Lung microvascular endothelial cell (primary cell): ENCODE measurements at places on chromosomes 3 and 15. TPM values are rescaled to one million over a fixed set of nuclear protein-coding genes. Genes with fewer than 3 reads are reported as not detected.

- DNase-seq: no peak
Measured at GRCh38 chr3:146337991-146338390, 87.1 kb upstream of the PLSCR4 start.

The RHOV gene
- not detected in 2 replicates for total RNA-seq

GRCh38 chr3:195403244-195403643 lies 39.6 kb downstream of the ACAP2 start:
- no peak for DNase-seq

- DNase-seq: no peak
Measured at GRCh38 chr15:80333261-80333660, 70.9 kb upstream of the ARNT2 start.

- no peak for DNase-seq
Measured at GRCh38 chr15:65146438-65146837, 12.8 kb upstream of the PDCD7 start.

DNA sequence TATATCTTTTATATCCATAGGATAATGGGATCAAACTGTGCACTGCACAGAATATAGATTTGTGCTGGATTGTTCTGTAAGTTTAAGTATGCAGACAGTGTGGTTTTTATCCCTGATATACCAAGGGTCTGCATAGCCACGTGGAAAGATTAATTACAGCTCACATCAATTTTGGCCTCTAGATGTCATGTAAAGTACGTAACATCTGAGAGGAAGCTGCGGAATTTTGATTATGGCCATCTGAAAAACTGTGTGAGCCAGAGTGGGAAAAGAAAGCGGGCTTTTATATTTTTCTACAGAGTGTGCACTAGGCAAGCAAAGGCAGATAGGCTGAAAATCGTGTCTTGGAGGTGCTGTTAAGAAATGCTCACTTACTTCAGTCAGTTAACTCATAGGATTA lies 562.7 kb downstream of the GBE1 start:
- DNase-seq: no peak

The MYD88 gene
- total RNA-seq: 13.1 and 13.9 TPM in 2 replicates

GRCh38 chr3:41997702-41998550 lies 36.0 kb upstream of the ULK4 start:
- DNase-seq: peak; percentile 28

GRCh38 chr3:153215966-153216365 lies 53.9 kb downstream of the RAP2B start:
- no peak for DNase-seq

DNA sequence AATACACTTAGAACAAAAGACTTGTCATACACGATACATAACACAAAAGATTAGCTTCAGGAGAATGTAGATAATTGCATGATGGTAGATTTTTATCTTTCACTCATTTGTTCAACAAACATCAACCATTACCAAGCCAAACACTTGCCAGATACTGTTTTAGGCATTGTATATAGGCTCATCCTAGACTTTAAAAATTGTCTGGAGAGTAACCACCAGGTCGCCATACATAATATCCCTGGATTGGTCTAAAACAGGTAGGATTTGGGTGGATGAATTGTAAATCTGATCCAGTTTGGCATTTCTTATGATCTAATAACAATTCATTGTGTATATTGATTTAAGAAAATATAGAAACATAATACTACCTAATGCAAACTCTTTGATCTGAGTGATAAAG lies 22.8 kb downstream of the GPR15 start:
- no peak for DNase-seq

- DNase-seq: no peak
Measured at GRCh38 chr3:114445233-114445632, 151.4 kb downstream of the TIGIT start.

DNA sequence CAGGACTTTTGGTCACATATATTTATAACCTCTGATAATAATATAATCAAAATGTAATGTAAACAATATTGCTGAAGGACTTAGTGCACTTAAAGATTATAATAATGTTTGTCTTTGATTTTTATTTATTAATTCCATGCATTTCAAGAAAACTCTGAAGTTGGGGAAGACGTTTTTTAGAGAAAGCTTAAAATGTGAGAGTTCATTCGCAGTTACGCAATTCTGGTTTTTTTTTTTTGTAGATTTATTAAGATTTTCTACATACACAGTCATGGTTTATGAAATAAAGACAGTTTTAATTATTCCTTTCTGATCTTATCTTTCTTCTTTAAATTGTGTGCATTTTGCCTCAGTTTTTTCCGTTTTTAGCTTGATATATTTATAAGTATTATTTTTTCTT lies 204.7 kb downstream of the EPHA3 start:
- DNase-seq: no peak

GRCh38 chr15:83843471-83843871 lies 189.5 kb downstream of the ADAMTSL3 start:
- DNase-seq: peak; percentile 70

- DNase-seq: no peak
Measured at GRCh38 chr15:77738038-77738370, 105.3 kb upstream of the LINGO1 start.

DNA sequence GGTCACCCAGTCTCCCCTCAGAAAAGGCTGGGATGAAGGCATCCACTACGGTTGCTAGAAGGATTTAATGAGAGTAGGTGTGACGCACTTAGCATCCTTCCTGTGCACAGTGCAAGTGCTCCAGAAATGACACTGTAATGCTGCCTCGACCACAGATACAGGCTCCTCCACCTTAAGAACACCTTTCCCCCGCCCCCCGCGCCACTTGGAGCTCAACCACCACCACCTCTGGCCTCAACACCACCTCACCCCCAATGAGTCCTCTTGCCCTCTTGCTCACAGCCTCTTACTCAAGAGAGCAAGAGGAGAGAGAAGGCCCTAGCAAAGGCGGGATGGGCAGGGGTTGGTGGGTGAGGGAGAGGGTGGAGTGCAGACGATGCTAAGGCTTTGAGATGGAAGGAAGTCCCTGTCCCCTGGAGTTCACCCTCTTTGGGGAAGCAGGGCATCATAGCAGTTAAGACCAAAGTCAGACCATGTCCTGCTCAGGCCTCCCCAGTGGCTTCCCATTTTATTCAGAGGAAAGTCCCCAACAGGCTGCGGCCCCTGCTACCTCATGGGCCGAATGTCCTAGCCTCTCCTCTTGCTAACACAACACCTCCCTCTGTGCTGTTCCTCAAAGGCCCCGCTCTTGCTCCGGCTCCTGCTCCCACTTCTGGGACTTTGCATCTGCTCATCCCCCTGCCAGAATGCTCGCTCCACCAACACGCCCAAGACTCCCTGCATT lies 8.3 kb downstream of the STARD5 start:
- no peak for DNase-seq

DNA sequence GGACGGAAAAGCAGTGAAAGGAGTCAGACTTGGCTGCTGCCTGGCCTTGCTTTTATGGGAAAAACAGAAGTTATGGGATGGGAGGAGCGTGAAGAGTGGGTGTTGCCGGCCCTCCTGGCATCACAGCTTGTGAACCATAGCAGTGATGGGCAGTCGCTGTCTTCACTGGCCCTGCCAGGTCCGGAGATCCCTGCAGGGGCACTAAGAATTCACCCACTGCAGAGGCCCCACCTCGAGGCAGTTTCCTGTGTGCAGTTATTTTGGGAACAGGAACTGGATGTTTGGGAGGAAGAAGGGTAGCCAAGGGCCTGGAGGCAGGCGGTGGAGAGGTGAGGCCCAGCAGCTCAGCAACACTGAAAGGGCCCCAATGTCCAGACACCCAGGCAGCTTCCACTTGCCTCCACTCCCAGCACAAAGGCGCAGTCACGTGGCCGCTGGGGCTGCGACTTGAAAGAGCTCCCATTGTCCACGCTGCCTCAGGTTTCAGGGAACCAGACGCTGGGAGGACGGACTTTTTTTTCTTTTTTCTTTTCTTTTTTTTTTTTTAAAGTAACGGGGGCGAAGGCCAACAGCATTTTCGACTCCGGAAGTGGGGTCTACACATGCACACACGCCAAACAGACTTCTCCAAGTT lies 255.6 kb downstream of the ZNF621 start:
- peak; percentile 25 for DNase-seq

The TYRO3 gene
- 1.6 and 2.8 TPM in 2 replicates for total RNA-seq

The GP9 gene
- not detected in 2 replicates for total RNA-seq

- DNase-seq: no peak
Measured at GRCh38 chr3:46414739-46415138, 7.7 kb downstream of the CCRL2 start.

The FBN1 gene
- 69.0 and 97.0 TPM in 2 replicates for total RNA-seq

The EXD1 gene
- total RNA-seq: not detected in 2 replicates

DNA sequence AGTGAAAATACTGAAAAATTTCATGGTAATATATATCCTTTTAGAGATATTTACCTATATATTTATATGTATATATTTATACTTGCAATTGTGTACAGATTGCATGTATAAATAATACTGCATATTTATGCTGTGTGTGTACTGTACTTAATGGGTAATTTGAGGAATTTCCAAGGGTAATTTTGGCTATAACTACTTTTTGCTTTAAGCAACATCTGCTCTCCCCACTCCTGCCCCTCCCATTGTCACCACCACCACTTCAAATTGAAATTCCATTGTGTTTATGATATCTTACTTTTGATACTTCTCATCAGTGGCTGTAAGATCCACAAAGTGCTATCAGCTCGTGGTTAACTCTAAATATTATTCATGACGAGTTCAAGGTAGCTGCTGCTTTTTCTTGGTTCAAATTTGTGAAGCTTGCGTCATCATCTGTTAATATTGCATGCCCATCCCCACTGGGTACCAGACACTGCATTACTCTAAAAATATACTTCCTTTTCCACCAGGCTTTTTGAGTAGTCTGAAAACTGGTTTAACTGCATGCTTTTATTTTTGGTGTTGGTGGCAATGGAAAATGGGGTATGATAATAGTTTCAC lies 91.7 kb upstream of the MITF start:
- DNase-seq: no peak

The SLC6A20 gene
- not detected in 2 replicates for total RNA-seq

The C3orf22 gene
- not detected in 2 replicates for total RNA-seq

DNA sequence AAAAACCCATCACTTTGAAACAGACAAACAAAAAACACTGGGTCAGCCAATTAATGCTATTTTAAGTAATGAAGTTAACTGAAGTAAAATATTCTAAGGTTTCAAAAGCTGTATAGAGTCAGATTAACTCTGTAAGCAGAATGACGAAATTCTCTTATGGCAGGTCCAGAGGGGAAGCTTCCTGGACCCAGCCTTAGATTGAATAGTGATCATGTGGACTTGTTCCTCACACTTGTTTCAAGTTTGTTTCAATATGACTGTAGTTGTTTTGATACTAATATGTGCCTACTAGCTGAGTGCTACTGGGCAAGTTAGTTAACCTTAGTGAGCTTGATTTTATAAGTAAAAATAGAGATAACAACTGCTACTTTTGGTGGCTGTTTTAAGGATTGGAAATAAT lies 32.6 kb downstream of the PLS1 start:
- no peak for DNase-seq

DNA sequence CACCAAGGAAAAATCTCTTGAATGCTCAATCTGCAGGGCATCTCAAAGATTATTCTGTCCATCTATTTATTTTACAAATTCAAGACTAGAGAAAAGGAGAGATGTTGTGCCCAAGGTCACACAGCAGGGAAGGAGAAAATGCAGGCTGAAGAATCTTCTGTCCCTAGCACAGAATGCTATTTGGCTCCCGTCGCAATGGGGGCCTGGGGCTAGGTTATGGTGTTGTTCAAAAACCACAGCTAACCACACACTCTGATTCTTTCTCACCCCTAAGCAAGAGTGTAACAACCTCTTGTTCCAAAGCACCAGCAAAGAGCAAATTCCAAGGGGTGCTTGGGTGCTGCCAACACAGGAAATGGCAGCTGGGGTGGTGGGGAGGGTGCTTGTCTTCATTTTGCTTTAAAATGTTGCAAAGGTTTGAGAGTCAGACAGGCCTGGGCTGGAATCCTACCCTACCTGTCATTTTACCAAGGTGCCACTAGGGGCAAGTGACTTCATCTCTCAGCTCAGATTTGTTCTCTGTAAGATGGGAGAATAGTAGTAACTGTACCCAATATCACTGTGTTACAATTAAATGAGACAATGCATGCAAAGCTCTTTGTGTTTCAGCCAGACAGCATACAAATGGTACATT lies 112.5 kb downstream of the ADAMTS9 start:
- peak; percentile 56 for DNase-seq

DNA sequence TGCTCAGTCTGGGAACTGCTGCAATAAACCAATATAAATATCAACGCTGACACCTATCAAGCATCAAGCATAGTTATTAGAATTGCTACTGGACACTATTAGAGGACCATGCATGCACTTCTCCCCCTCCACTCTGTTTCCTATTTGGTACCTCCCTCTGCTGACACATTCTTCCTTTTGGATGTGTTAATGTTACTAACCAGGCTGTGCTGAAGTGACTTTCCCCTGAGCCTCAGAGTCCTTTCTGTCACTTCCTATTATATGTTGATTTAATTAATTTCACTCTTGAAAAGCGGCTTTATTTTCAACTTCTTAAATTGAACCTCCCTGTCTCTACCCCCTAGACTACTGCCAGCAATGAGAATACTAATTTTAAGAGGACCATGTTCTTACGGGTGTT lies 379.1 kb downstream of the MCTP2 start:
- peak; percentile 65 for DNase-seq

DNA sequence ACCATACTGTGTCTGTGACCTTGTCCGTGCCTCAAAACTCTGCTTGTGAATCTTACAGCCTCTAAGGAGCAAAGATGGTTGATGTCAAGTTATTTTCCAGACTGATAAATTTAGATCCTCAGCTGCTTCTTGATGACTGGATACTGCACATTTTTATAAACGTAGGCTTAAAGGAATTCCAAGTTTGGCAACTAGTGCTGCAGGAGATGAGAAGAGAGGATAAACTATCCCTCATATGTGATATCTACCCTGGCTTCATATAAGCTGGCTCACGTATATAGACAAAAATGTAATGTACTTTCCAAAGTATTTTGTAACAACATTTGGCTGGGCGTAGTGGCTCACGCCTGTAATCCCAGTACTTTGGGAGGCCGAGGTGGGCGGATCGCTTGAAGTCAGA lies 89.6 kb downstream of the GMPS start:
- DNase-seq: no peak

DNA sequence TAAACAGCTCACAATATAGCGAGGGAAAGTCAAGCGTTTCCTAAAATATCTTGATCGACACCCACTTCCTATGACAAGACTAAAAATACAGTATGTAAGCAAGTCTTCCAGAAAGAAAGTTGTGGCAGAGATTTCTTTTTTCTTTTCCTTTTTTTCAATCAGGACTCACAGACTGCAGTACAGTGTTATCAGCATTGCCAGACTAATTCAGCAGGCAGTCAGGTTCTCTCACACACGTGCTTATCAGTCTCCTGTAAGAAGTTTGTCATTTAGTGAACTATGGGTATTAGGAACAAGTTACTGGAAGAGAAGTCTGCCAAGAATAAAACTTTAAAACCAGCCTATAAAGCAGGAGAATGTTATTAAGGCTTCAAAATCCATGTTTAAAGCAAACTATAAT lies 32.8 kb upstream of the ZNF385D start:
- DNase-seq: no peak

DNA sequence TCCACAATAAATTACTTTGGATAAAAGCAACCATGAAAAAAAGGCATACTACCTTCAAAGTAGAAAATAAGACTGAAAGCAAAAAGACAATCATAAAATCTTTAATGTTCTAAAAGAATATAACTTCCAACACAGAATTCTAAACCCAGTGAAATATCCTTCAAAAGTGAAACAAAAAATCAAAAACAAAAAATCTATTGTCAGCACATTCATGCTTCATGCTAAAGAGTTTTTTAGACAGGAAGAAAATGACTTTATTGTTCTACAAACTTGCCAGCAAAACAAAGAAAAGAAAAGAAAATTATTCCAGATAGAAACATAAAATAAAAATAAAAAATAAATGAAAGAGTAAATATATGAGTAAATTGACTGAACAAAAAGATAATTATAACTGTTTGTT lies 134.9 kb downstream of the EFHB start:
- no peak for DNase-seq

The ARPP21 gene
- not detected in 2 replicates for total RNA-seq

The CRYGS gene
- 0.87 and 1.2 TPM in 2 replicates for total RNA-seq
